ENCODE measurements at places on chromosomes 1 and 21.

DNA sequence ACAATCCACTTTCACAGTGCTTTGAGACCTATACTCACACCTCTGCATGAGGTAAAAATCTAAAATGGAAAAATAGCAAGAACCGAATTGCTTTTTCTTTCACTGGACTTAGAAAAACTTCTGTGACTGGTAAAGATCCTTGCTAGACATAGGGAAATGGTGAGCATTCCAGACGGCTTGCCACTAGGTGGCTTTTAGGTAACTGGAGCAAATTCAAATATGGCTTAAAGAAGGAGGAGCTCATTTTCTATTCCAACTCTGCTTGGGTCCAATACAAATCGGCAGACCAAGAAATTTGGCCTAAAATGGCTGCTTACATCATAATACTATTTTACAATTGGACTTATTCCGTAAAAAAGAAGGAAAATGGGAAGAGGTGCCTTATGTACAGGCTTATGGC, 977.9 kb downstream of the ADGRL2 start:
- no peak for DNase-seq

- no peak for DNase-seq
These were observed 26.5 kb downstream of the RUNX3 start for GRCh38 chr1:24903560-24903954.

DNA sequence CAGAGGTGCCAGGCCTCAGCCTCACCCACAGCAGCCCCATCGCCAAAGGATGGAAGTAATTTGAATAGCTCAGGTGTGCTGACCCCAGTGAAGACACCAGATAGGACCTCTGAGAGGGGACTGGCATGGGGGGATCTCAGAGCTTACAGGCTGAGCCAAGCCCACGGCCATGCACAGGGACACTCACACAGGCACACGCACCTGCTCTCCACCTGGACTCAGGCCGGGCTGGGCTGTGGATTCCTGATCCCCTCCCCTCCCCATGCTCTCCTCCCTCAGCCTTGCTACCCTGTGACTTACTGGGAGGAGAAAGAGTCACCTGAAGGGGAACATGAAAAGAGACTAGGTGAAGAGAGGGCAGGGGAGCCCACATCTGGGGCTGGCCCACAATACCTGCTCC, 15.0 kb downstream of the NPR1 start:
- no peak for DNase-seq

DNA sequence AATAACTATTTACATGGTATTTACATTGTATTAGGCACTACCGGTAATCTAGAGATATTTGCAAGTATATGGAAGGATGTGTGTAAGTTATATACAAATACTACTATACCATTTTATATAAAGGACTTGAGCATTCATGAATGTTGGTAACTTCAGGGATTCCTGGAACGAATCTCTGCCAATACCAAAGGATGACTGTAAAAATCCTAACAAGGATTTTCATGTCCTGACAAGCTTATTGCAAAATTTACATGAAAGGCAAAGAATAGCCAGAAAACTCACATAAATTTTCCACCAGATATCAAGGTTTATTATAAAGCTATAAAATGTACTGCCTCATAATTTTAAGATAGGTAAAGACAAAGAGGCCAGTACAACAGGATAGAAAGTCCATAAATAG, 325.2 kb upstream of the NRIP1 start:
- no peak for DNase-seq

- no peak for DNase-seq
These were observed 21.8 kb downstream of the RSPH1 start for GRCh38 chr21:42474043-42474831.

DNA sequence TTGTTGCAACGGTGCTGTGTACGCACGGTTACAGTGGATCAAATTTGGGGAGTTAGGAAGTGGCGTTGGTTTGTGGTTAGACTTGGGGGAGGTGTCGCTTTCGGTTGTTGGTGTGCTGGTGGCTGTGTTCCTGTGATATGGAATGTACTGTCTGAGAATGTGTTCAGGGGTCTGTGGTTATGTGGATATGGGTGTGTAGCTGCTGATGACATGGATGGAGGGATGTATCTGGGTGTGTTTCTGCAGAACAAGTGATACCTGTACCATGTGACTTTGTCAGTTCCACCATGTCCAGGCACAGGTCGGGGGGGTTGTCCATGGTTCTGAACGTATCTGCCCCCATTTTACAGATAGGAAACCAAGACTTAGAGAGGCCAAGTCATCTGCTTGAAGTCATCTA, 22.7 kb downstream of the PAX7 start:
- no peak for DNase-seq

- no peak for DNase-seq
These were observed 9.8 kb downstream of the ADORA1 start for GRCh38 chr1:203137324-203137723.

GRCh38 chr21:28791595-28792282, 200.9 kb downstream of the LTN1 start:
- DNase-seq, result no peak

- no peak for DNase-seq
These were observed 33.1 kb upstream of the IL10 start for GRCh38 chr1:206805357-206805756.

GRCh38 chr1:166261511-166261910, 94.7 kb upstream of the FAM78B start:
- no peak for DNase-seq

- no peak for DNase-seq
These were observed 282.8 kb upstream of the PKN2 start for GRCh38 chr1:88401313-88401712.

DNA sequence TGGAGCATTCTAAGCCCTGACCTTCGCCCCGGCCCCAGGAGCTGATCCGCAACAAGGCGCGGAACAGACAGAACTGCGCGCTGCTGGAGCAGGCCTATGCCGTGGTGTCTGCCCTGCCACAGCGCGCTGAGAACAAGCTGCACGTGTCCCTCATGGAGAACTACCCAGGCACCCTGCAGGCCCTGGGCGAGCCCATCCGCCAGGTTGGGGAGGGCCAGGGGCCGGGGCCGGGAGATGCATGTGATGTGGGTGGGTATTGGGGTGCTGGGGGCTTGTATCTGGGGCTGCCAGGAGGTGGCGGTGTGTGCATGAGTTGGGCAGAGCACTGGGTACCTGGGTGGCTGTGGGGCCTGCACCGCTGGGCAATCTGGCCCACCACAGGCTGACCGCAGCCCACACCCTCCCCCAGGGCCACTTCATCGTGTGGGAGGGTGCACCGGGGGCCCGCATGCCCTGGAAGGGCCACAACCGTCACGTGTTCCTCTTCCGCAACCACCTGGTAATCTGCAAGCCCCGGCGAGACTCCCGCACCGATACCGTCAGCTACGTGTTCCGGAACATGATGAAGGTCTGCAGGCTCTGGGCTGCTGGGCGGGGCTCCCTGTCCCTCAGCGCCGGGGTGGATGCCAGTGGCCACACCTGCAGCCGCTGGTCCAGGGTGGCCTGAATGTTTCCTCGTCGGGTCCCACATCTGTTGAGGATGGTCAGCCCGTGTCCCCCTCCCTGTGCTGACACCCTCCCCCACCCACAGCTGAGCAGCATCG, 65.8 kb downstream of the TRIM11 start:
- DNase-seq, result no peak

DNA sequence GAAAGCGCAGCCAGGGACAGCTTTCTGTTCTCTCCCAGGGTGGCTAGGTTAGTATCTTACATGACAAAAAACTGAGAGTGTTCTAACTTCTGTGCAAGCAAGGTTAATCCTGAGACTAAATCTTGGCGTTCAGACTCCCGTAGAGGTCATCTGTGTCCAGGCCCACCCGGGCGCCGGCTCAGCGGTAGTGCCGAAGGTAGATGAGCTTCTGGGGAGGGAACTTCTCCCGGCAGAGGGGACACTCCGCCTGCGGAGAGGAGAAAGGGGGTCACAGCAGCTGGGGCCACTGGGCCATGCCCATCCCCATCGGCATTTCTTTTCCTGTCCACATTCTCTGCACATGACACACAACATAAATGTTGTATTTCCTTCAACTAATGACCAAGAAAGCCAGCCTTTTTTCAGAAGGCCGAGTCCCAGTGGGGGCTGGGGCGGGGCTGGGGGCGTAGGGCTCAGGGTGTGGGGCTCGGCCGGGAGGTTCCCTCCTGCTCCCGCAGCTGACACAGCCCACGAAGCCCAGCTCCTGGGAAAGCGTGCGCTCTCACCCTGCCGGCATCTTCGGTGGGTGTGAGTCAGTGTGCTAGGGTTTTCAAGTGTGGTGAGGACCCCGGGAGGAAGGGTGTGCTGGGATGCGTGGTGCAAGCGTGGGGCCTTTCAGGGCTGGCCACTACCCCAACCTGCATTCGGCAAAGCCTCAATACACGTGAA, 6.6 kb downstream of the PEX10 start:
- DNase-seq, result no peak

- no peak for DNase-seq
These were observed 18.0 kb downstream of the C8A start for GRCh38 chr1:56872597-56872996.

DNA sequence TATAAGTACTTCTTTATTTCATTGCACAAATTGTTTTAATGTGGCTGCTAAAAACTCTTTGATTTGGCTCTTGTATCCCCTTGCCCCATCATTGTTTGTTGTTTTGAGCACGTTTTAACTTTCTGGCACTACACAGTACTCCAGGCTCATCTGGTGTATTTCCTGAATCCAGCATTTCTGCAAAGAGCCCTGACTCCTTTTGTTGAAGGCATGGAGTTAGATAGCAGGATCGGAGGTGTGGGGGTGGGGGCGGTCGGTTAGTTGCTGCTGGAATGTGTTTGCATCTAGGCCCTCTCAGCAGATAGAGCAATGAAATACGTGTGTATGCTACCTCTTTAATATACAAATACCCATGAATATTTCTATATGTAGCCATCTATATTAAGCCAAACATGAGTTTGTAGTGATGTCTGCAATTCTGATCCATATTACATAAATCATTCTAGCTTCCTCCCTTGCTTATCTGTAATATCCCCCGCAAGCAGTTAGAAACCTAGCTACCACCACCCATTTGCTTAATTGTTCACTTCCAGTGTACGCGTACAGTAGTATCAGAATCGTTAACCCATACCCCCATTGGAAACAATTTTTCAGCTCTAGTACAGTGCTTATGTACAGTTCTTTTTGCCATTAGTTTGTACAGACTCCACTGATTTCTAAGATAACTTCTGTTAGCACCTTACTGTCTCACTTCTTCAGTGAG, 106.0 kb downstream of the NOS1AP start:
- DNase-seq, result no peak

DNA sequence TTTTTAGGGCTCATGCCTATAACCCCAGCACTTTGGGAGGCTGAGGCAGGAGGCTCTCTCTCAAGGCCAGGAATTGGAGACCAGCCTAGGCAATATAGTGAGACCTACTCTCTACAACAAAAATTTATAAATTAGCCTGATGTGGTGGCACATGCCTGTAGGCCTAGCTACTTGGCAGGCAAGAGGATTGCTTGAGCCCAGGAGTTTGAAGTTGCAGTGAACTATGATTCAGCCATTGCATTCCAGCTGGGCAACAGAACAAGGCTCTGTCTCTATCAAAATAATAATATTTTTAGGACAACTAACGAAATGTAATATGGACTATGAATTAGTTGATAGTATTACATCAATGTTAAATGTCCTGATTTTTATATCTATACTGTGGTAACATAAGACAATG, 68.8 kb upstream of the ARID1A start:
- no peak for DNase-seq

- no peak for DNase-seq
These were observed 121.7 kb upstream of the FOXD3 start for GRCh38 chr1:63200676-63201075.

DNA sequence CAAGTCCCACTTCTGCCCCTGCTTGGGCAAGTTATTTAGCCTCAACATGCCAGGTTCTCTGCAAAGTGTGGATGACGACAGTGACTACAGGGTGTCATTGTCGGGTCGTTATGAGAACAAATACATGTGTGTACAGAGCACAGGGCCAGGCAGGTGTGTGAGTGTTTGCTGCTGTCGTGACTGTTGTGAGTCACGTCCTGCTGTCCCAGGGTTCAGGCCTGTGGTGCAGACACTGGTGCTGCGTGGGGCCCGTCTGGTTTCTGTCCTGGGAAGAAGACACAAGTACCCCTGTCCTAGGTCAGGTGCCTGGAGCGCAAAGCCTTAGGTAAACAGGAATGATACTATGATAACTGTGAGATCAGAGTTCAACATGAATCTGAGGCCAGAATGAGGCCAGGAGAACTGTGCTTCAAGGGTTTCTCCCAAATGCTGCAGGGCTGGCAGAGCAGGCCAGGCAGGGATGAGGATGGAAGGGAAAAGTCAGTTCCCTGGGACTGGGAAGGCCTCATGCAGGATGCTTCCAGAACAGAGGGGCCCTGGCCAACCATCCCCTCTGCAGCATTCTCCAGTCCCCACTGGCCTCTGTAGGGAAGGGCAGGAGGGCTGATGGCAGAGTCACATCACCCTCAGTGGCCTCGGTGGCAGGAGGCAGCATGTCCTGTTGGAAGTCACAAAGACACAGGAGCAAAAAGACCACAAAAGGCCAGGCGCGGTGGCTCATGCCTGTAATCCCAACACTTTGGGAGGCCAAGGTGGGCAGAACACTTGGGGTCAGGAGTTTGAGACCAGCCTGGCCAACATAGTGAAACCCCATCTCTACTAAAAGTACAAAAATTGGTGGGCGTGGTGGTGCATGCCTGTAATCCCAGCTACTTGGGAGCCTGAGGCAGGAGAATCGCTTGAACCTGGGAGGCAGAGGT, 15.7 kb downstream of the GPR157 start:
- DNase-seq, result no peak

DNA sequence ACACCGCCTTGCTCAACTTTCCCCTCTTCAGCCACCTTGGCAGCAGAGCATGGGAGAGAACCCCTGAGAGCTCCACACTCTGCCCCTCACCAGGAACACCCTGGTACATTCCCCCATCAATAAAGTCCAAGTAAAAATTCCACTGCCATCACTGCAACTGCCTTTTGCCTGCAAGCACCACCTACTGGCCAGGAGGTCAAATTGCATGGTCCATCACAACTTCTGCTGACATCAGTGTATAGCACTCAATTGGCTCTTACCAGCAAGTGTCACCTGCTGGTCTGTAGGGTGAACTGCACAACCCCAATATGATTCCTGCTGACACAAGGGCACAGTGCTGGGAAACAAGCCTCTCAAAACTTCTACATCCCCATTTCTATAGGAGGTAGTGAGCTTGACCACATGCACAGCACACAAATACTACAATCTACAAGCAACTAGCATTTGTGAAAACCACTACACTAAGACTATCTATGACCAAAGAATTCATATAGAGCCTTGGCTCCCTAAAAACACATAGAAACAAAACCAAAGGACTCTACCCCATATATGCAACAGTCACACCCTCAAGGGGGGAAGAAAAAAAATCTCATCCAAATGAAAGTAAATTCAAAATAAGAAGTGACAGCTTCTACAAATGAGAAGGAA, 69.2 kb downstream of the FASLG start:
- no peak for DNase-seq

DNA sequence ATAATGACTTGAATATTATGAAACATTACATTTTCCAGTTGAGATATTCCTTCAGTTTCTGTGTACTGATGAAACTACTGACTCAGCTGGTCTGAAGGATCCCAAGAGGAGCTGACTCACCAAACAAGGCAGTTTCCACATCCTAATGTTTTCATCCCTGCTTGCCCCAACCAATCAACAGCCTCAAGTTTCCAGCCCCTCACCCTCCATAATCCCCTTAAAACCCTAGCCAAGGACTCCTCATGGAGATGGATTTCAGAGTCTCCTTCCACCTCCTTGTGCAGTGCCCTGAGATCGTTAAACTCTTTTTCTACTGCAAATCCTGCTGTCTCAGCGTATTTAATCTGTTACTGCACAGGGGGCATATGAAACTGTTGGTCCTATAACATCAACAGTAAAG, 83.1 kb upstream of the HAO2 start:
- no peak for DNase-seq

Measured in effector CD4-positive, alpha-beta T cell (primary cell).